Effector CD4-positive, alpha-beta T cell (primary cell): ENCODE measurements at places on chromosomes 13 and 19.

DNA sequence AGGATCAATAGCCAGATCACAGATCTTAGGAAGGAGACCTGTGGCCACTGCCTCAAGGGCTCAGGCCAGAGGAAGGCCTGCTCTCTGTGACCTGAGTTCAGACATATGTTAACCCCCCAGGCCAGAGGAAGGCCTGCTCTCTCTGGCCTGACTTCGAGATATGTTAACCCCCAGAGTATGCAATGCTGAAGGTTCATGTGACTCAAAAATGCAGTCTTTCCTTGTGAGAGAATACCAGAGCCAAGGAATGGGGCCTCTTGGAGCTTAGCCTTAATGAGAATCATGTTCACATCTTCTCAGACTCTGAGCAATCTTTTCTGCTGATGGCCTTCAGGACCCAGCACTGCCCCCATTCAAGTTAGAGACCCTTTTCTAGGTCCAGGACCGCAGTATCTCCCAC is 36.7 kb downstream of the MBNL2 start:
- no peak for DNase-seq

- DNase-seq = no peak
Measured at GRCh38 chr13:28704282-28704681, 14.5 kb downstream of the SLC46A3 start.

GRCh38 chr13:61831026-61831425 is 415.4 kb upstream of the PCDH20 start:
- no peak for DNase-seq

- no peak for DNase-seq
Measured at GRCh38 chr13:21872795-21873194, 201.9 kb downstream of the FGF9 start.

DNA sequence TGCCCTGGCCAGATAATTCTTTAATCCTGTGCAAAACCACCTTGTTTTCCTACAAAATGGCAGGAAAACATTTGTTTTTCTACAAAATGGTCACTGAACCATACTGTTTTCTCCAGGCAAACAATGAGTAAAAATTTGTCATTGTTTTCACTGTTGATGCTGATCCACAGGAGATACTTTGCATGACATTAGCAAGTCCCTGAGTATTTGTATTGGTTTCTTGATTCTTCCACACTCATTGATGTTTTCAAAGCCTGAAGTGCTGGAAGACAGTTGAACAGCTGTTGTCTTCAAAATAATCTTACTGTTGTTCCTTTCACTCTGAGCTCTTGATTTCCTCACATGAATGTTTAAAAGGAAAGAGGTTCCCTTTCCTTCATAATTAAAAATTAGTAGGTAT is 123.1 kb upstream of the HTR2A start:
- DNase-seq = no peak

- DNase-seq = no peak
Measured at GRCh38 chr19:11659612-11660011, 62.3 kb downstream of the ZNF627 start.

DNA sequence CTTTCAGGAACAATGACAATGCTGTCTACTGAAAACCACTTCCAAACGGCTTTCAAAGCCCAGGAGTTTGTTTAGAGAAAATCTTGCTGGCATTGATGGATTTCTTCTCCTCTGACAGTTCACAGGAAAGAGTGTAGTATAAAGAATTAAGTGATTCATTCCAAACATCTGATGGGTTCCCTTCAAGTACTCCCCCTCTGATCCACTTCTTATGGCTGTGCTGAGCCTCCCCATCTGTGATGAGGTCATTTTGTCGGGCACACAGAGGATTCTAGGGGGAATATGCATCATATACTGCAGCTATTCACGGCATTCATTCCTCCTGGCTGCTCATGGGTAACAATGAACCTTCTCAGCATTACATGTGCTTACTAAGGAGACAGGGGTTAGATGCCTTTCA is 107.9 kb downstream of the RGCC start:
- DNase-seq = no peak

- DNase-seq = no peak
Measured at GRCh38 chr13:103948426-103948825, 882.2 kb upstream of the SLC10A2 start.

- DNase-seq = no peak
Measured at GRCh38 chr19:48868114-48868886, at the start of gene PLEKHA4. Gene PLEKHA4 (minus strand): TSS chr19:48868617. CDS start chr19:48867620, 997 bp downstream.

- DNase-seq = no peak
Measured at GRCh38 chr13:28958018-28958417, 137.9 kb downstream of the MTUS2 start.

- no peak for DNase-seq
Measured at GRCh38 chr13:95477187-95477586, 75.3 kb upstream of the CLDN10 start.

GRCh38 chr19:17803264-17803896 is 8.4 kb downstream of the B3GNT3 start:
- no peak for DNase-seq

DNA sequence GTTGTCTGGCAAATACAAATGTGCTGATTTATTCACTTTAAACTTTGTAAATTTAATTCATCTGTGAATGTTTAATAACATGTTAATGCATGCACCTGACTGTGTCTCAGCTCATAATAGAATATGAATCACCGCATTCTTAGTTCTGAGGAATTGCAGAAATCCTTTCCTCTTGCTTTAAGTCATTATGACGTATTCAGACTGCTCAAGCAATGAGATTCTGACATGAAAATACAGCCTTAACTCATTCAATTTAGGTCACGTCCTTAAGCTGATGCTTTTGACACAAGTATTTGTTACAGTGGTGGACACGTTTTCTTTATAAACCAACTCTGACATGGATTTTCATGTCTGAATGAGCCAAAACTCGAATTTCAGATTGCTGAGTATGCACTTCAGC is 541.0 kb upstream of the KLF12 start:
- no peak for DNase-seq

DNA sequence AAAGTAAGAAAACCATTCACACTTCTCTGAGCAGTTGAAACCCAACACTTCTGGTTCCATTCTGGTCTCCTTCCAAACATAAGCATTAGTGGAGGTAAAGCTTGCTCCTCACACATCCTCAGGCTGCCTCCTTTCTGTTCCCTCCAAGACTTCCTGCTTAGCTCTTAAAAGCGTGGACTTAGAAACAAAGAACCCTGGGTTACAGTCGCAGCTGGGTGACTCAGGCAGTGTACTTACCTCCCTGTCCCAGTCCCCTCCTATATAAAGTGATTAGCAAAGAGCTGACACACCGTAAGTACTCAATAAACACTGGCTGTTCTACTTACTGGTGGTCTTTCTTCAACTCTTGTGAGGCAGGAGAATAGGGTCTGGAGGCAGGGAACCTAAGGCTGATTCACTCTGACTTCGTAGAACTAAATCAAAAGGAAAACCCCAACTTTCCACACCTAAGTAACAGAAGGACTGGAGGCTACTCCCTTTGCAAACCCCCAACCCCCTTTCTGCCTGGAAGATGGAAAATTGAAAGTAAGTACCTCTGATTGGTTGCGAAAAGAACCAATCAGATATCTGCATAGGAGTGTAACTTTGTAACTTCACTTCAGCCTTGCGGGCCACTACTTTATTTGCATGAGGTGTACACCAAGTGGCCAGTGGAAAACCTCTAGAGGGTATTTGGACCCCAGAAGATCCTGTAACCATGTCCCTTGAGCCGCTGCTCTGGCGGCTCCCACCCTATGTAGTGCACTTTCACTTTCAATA is 165.4 kb downstream of the SUCLA2 start:
- no peak for DNase-seq

DNA sequence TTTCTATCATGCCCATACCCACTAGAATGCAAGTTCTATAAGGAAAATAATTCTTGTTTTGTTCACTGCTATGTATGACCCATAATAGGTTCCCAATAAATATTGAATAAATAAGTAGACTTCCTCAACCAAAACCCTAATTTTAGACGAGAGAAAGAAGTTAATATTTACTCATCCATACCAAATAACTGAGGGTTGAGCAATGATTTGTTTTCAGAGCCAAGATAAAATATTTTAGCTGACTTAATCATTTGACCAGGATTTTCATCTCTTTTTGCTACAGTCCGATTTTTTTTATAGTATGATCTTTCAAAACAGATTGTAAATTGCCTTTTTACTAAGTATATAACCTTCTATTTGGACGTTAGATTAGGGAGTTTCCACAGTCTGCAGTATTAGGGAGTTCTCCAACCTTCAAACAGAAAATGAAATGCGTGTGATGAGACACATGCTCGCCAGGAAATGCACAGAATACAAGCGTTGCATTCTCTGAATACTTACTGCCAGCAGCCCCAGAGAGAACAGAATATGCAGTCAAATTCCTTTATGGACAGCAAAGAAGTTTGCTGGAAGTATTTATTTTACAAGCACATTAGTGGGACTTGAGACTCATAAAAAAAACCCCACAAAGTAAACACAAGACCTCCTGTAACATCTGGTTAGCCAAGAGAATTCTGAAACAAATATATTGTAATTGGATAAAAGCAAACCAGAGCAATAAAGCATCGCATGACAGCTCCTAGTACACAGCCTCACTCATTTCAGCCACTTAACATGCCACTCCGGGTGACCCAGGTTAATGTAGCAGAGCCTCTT is 230.0 kb downstream of the MYO16 start:
- no peak for DNase-seq

DNA sequence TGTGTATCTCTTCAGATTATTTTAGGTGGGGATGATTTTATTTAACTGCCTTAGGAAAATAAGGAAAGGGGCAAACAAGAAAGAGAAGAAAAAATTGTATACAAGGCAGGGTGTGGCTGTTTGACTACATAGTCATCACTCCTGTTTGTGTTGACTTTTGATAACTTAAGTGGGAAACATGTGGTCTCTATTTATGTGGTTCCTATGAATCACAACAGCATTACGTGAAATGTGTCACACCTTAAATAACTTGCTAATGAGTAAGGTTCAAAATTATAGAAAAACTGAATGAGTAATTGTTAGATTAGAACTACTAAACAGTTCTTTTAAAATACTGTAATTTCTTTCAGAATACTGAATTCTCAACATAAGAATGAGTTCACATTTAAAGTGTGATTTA is 69.3 kb downstream of the LMO7 start:
- no peak for DNase-seq

DNA sequence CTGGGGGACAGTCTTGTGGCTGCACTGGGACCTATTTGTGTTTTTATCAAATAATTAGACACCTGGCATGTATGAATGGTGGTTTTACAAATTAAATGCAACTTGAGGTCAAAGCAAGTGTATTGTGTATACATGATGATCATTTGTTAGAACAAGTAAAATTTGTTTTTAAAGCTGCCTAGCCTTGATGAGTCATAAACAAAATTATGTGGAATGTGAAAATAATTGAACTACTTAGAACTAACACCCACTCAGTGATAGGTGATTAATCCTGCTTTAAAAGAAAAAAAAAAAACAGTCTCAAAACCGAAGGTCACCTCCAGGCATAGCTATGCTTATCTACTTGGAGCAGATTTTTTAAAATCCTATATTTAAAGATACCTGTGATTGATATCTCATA is 770.3 kb upstream of the SLITRK5 start:
- no peak for DNase-seq

DNA sequence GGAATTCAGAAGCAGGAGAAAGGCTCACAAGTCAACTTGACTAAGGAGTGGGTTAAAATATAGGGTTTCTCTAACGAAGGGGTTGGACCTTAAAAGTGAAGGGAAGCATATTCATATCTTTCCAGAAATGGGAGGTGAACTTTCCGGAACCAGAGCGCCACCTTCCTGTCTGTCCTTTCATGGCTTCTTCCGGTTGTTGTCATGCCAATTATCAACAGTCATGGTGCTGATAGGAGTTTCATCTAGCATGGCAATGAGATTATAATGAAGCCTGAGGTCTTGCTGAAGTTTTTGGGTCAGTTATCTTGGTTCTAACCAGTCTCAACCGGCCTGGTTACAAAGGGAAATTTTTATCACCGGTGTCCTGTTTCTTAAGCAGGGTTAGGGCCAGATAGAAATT is 162.9 kb upstream of the NBEA start:
- no peak for DNase-seq

- DNase-seq = no peak
Measured at GRCh38 chr13:19179916-19180315, 1.7 kb downstream of the TUBA3C start.

DNA sequence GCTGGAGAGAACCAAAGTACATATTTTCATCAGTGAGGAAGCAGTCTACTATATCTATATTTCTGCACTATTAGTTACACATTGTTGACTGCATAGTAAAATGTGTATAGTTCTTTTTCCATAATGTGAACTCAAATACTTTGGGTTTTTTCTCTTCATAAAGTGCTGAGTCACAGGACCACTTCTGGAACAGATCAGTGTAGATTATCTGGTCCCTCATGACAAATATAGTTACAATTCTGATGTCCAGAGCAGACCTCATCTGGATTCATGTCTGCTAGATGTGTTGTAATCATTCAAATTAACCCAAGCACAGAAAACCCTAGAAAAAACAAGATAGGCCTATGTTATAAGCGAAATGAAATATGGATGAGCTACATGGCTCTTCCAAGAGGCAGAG is 171.4 kb downstream of the SUCLA2 start:
- DNase-seq = no peak

DNA sequence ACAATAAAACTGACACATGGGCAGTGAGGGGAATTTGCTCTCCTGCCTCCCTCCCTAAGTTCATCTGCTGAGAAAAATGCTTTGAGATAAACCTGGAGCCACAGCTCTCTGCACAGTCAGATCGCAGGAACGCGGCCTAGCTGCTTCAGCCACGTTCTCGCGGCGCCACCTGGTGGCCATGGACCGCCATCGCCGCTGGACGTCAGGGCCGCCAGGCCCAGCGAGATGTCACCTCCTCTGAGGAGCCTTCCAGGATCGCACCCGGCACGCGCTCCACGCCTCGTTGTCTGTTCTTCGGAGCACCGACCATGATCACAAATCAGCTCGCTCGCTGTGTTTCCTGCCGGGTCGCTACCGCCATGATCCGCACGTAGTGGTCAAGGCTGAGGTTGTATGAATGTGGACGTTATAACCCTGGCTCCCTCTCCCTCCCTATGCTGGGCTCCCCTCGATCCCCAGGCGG is 20.6 kb upstream of the USP29 start:
- DNase-seq = peak; percentile 20

GRCh38 chr13:105452895-105453294 is 1082.6 kb downstream of the EFNB2 start:
- DNase-seq = no peak

GRCh38 chr19:41935760-41936415 is 7.6 kb upstream of the ERFL start:
- no peak for DNase-seq

GRCh38 chr13:39185326-39185725 is 147.1 kb downstream of the NHLRC3 start:
- no peak for DNase-seq

- no peak for DNase-seq
Measured at GRCh38 chr13:45925151-45925550, 73.6 kb upstream of the SIAH3 start.

- DNase-seq = no peak
Measured at GRCh38 chr19:35908973-35909683, 1.0 kb upstream of the TYROBP start.
